ENCODE measurements at places on chromosomes 5 and 9.

- DNase-seq, result no peak
Observed at GRCh38 chr9:123568691-123569688, 213.0 kb downstream of the CRB2 start.

GRCh38 chr9:3359048-3359692, 166.6 kb downstream of the RFX3 start:
- DNase-seq, result peak; percentile 4

- peak; percentile 72 for DNase-seq
Observed at GRCh38 chr9:128771094-128771721, 519 bp downstream of the ZER1 start.

DNA sequence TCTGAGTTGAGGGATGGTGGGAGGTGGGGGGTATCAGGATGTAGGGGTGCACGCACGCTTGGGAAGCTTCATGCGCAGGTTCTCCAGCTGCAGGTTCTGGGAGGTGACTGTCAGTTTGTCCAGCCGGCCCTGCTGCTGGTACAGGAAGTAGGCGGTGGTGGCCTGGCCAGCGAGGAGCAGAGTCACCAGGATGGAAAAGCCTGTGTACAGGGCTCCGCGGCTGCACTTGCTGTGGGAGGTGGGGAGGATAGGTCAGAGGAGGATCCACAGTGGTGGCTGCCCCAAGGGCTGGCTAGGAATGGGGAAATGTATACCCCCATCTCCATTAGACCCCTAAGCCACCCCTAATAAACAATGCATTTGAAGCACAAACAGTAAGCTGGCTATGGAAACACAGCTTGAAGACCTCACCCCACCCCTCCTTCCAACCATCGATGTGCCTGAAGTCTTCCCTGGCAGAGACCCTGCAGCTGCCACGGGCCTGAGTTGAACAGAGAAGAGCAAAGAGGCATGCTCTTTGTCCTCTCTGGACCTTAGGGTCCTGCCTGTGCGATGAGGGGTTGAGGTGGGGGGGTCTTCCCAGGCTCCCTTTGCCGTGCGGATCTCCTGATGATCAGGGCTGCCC, 5.5 kb downstream of the CD74 start:
- DNase-seq, result peak; percentile 21

GRCh38 chr5:140568443-140569063, 3.9 kb downstream of the SLC35A4 start:
- no peak for DNase-seq

DNA sequence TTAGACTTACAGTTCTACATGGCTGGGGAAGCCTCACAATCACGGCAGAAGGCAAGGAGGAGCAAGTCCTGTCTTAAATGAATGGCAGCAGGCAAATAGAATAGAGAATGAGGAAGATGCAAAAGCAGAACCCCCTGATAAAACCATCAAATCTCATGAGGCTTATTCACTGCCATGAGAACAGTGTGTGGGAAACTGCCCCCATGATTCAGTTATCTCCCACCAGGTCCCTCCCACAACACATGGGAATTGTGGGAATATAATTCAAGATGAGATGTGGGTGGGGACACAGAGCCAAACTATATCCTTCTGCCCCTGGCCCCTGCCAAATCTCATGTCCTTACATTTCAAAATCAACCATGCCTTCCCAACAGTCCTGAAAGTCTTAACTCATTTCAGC, 367.1 kb downstream of the MED10 start:
- no peak for DNase-seq

DNA sequence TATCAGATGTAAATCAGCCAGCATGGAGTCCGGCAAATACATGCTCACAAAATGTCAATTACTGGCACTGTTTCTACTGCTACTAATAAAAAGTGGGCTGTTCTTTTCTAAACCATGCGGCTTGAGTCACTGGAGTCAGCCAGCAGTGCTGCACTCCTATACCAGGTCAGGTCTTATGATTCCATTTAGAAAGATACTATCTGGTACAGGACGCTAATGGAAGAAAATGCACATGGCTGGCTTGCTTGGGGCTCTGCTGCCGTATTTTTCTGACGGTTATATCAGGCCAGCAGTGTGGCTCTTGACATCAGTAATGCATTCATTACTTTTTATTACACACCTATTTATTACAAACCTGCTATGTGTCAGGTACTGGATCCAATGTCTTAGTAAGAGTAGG, 74.3 kb downstream of the NDFIP1 start:
- DNase-seq, result no peak

- DNase-seq, result peak; percentile 37
Observed at GRCh38 chr9:111828193-111828592, 33.5 kb upstream of the SHOC1 start.

GRCh38 chr9:81389569-81389993, 299.8 kb downstream of the TLE1 start:
- DNase-seq, result peak; percentile 43

- no peak for DNase-seq
Observed at GRCh38 chr9:133950629-133951111, 41.5 kb downstream of the VAV2 start.

DNA sequence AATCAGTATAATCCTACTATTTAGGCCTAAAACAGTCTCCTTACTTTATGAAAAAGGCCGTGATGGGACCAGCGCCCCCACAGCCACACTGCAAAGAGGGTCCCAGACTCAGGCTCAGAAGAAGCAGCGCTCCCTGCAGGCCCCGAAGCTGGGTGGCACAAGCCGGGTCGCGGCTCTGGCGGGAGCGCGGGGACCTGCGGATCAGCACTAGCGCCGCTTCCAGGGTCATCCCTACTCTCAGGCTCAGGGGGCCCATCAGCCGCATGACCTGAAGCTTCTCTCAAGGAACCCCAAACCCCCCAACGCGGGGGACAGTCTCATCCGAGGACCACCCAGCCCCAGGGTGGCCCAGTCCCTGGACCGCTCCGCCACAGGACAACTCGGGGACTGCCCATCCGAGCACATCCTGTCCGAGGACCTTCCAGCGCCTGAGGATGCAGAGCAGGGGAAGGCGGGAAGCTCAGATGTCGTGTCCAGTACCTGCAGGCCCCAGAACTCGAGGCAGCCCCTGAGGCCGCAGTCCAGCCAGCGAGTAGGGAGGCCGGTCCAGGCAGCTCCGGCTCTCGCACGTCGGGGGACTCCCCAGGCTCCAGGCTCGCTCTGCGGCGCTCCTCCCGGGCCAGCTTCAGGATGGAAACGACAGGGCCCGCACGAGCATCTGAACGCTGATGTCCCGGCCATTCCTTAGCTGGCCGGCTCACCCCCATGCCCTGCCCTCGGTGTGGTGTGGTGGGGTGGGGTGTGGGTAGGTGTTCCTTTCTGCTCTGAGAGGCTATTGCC, 32.4 kb upstream of the CDK20 start:
- no peak for DNase-seq

GRCh38 chr5:96050273-96050880, 88.7 kb upstream of the ELL2 start:
- no peak for DNase-seq

- peak; percentile 38 for DNase-seq
Observed at GRCh38 chr5:143448518-143448917, 45.0 kb upstream of the NR3C1 start.

DNA sequence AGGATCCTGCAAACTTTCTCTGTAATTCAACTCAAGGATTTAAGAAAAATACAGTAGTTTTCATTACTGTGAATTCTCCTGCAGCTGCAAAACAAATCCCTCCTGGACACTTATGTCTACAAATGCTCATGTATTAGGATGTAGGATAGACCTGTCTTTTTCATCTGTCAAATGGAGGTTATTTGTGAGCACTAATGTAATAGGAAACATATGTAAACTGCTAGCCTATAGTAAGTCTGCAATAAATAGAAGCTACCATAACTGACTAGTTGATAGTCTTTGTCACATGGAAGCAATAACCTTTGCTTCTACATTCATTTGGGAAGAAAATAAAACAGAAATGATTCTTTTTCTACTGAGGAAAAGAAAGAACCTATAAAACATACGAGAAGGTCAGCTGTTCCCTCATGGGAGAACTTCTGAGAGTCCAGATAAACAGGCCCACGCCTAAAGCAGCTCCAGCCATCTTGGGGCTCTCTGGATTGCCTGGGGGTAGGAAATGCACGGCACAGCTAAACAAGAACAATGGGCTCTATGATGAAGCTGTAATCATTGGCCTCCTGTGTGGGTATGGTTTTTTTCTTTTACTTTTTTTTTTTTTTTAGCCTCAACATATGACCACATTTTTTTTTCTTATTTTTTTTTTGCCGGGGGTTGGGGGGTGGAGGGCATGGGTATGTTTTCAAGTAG, 6.2 kb downstream of the KCNV2 start:
- DNase-seq, result no peak

GRCh38 chr9:133102190-133103021, 18.6 kb downstream of the RALGDS start:
- DNase-seq, result no peak

DNA sequence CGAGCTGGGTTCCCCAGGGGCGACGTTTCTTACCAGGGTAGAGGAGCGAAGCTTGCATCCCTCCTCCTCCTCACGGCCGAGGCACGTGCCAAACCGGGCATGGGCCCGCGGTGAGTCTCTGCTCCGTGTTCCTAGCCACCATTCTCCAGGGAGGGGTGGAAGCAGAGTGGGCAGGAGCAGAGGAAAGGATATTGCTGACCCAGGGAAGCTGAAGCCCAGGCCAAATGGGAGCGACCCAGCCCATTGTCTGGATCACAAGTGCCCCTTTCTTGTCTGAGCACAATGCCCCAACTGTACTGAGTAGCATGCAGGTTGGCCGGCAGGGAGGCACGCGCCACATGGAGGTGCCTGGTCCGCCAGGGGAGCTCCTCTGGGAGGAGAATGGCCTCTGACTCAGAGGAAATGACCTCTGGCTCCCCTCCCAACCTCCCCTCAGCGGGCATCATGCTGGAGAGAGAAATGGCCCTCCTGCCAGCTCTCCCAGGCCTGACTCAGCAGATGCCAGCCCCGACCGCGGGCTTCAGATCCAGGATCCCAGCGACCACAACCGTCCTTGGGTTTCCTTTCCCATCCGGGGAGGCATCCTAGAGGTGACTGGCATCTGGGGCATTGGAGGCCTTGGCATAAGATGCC, 1.1 kb downstream of the PRR7 start:
- peak; percentile 89 for DNase-seq

- no peak for DNase-seq
Observed at GRCh38 chr9:130391866-130392265, 52.9 kb upstream of the ASS1 start.

DNA sequence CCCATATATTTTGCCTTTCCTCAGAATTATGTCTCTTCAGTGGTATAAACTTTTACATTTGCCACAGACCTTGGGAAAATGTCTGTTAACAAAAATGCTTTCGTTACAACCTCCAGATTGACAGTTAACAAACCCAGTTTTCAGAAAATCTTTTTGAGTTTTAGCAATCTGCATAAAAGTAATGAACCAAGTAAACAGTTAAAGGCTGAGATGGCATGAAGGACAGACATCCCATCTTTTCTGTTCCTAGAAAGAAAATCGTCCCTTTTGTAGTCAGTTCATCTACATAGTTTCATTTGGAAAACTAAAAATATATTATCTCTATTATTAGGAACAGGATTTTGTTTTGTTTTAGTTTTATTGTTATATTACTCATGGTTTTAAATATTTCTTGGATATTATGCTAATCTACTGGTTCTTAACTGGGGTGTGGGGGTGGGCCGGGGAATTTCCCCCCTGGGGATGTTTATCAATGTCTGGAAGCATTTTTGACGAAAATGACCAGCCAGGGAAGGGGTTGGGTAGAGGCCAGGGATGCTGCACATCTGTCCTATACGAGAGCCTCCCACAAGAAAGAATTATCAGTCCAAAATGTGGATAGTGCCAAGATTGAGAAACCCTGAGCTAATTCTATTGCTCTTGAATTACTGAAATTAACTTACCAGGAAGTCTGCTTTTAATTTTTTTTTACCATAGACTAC, 11.9 kb downstream of the FYB1 start:
- no peak for DNase-seq
